ENCODE measurements at places on chromosomes 16 and 17.

DNA sequence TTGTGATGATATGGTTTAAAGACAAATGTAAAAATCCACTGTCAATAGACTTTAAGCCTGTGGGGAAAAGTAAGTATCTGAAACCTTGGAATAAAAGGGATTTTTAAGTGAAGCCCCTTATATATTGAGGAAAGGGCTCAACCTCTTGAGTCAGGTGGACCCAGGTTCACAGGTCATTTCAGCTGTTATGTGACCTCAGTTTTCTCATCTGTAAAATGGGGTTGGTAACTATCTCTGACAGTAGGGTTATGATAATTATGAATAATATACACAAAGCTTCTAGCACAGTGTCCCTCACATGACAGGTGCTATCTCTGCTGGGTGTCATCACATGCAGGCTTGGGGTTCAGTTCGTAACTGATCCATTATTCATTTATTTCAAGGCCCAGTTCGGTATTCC lies 57.0 kb downstream of the USP10 start:
- no peak for DNase-seq

- no peak for DNase-seq
These were observed 26.6 kb downstream of the N4BP1 start for GRCh38 chr16:48583075-48584065.

DNA sequence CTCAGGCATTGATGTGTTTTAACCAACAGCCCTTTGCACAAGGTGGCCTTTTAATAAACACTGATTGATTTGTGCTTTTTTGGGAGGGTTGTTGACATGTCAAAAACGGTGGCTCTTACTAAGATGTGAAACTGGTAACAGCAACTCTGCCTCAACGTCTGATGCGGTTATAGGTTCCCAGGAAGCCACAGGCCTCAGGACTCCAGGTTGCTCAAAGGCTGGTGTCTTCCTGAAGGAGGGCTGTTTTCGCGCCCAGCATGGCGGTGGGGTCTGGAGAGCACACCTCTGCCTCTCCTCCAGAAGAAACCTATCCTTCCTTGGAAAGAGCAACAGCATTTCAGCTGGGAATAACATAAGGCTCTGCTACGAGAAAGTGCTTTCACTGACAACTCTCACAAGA lies 187.5 kb downstream of the IRF8 start:
- no peak for DNase-seq

- DNase-seq = no peak
These were observed 2.2 kb upstream of the MOSMO start for GRCh38 chr16:22005746-22006145.

DNA sequence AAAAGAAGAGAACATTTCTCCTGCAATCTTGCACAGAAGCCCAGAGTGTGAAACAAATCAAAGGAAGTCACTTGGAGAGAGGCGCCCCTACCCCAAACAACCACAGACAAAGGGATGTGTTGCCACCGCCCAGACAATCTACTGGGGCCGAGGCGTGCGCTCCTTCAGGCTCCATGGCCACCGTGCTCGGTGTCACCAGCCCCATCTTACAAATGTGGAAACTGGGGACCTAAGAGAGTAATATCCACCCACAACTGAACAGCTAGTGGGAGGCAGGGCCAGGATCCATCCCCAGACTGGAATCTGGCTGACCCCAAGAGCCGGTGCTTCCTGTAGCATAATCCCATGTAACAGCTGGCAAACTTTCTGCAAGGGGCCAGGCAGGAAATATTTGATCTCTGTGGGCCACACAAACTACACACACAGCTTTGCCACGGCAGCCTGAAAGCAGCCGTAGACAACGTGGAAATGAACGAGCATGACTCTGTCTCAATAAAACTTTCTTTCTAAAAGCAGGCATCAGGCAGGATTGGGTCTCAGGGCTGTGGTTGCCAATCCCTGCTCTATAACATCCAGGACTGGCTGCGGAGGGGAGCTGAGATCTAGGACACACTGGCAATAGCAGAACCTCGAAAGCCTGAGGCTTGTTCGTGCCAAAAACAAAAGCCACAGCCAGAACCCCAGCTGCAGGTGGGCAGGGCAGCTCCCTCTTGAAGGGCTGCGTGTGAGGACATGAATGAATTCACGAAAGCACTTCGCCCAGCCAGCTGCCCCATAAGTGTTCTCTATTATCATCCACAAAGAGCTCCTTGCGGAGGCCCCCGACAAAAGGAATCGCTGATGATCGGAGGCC lies 26.6 kb upstream of the GINS2 start:
- no peak for DNase-seq

GRCh38 chr17:77995146-77995852 lies 36.8 kb downstream of the TNRC6C start:
- no peak for DNase-seq

Measured in activated effector memory CD4-positive, alpha-beta T cell treated with Interleukin-2 at 50 U/mL for 16 hours (primary cell).